B cell (primary cell): ENCODE measurements at places on chromosomes 11 and 22. TPM values are rescaled to one million over a fixed set of nuclear protein-coding genes. Genes with fewer than 3 reads are reported as not detected.

The TMEM25 gene
- 19.2 and 21.4 TPM in 2 replicates for polyA plus RNA-seq

The MAJIN gene
- 1.2 and 2.4 TPM in 2 replicates for polyA plus RNA-seq

DNA sequence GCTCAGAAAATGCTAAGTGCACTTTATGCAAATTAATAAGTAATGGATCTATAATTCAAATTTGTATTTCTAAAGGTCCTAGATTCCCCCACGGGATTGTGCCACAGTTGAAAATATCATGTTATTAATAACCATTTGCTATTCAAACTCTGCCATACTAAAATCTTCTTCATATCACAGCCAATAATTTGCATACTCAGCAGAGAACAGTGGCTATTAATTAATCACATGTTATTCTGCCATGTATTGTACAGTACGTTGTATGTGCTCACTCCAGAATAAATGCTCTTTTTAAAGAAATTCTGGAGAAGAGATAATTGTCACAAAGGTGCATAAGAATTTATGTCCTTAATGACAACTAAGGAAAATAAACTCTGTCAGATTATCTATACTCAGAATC, 184.9 kb upstream of the LUZP2 start:
- DNase-seq: no peak
- no peak overlapping the region for H3K27ac ChIP-seq
- H3K4me1 ChIP-seq: no peaks in the 10 kb centered on the region
- no peaks in the 10 kb centered on the region for H3K36me3 ChIP-seq
- no peaks in the 10 kb centered on the region for H3K27me3 ChIP-seq

- DNase-seq: peak; percentile 66
- H3K4me1 ChIP-seq: peaks cover 59% of the 10 kb centered on the region
- H3K27me3 ChIP-seq: no peaks in the 10 kb centered on the region
- H3K27ac ChIP-seq: peak overlapping the region; percentile 77
These were observed 737 bp downstream of the RBM4 start for GRCh38 chr11:66639066-66639813.

GRCh38 chr11:2963112-2963754, 28.9 kb downstream of the NAP1L4 start:
- peaks cover 90% of the 10 kb centered on the region for H3K36me3 ChIP-seq
- no peaks in the 10 kb centered on the region for H3K27me3 ChIP-seq
- H3K4me1 ChIP-seq: no peaks in the 10 kb centered on the region
- no peak overlapping the region for H3K27ac ChIP-seq
- DNase-seq: no peak

DNA sequence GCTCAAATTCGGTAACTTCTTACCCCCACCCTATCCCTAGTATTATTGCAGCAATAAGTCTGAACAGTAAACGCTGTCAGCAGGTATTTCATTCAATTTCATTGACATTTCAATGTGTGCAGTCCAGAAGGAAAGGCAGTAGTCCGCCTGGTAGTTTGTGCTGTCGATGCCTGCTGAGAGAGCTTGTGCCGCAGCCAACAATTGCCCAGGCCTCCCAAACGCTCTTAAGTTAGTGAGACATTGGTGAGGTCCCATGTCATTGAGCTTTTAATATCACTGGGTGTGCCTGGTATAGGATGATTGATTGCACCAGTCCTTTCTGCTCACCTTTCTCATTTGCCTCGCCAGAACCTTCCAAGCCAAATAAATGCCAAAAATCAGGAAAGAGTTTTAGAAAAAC, 28.1 kb downstream of the ALKBH3 start:
- no peaks in the 10 kb centered on the region for H3K4me1 ChIP-seq
- no peak overlapping the region for H3K27ac ChIP-seq
- no peak overlapping the region for H3K4me3 ChIP-seq
- peaks cover 7% of the 10 kb centered on the region for H3K36me3 ChIP-seq
- H3K27me3 ChIP-seq: no peaks in the 10 kb centered on the region

DNA sequence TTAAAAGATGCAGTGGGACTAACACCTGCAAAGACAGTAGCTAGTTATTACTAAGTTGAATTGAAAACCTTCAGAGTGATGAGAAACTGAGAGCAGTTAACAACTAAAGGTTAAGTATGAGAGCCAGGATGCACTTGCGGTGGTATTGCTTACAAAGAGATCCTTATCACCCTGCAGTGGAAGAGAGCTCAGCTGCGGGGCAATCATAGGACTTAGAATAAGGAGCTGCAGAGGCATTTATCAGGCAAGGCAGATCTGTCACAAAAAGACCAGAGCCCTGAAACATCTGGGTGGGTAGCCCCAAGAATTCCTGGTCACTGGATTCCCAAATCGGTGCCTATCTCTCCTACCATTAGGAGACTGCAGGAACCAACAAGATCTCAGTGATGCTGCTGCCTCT, 34.3 kb upstream of the CFAP300 start:
- H3K36me3 ChIP-seq: no peaks in the 10 kb centered on the region
- no peak overlapping the region for H3K27ac ChIP-seq
- no peak overlapping the region for H3K4me3 ChIP-seq
